Stimulated activated naive CD4-positive, alpha-beta T cell (primary cell): ENCODE measurements at places on chromosomes 3 and 15.

- DNase-seq = peak; percentile 44
These were observed 104.9 kb upstream of the ASB14 start for GRCh38 chr3:57397175-57398026.

DNA sequence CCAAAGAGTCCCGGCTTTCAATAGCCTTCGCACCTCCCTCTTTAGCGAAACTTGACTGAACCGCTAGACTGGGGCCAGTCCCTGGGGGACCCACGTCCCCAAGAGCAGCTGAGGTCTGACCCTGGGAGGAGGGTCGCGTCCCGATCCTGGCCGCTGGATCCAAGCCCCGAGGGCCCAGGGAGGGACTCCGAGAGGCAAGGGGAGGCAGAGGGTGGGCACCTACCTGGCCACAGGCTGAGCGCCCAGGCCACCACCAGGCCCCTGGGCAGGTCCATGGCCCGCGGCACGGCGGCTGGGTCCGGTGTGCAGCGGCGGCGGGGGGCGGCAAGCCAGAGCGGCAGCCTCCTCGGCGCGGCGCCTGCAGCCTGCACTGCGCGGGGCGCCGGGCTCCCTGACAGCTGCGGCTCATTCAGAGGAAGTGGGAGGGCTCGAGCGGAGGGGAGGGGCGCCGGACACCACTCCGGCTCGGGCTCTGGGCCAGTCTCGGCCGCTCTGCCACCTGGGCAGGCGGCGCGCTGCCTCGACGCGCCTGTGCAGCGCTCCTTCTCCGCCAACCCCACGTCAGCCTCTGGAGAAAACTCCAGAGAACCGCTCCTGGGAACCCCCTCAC is at the start of gene ITGA11:
Gene ITGA11 (minus strand): TSS at position 372 of the 610 bp plus-strand sequence. CDS start 97 bp downstream, at position 275.
- DNase-seq = no peak

DNA sequence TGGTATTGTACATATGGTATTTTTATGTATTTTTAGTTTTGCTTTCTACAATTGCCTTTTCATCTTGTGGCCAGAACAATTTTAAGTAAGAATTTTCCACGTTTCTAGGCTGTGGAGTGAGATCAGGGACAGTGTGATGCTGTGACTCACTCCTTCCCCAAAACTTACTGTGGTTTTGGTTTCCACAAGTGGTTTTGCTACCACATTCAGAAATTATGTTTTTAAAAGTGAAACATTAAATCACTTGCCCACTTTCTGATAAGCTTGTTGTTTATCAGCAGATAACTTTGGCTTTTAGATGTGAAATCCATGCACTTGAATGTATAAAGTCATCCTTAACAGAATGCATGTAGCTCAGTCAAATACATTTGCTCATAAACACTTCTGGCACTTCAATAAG is 192.2 kb upstream of the THRB start:
- no peak for DNase-seq

DNA sequence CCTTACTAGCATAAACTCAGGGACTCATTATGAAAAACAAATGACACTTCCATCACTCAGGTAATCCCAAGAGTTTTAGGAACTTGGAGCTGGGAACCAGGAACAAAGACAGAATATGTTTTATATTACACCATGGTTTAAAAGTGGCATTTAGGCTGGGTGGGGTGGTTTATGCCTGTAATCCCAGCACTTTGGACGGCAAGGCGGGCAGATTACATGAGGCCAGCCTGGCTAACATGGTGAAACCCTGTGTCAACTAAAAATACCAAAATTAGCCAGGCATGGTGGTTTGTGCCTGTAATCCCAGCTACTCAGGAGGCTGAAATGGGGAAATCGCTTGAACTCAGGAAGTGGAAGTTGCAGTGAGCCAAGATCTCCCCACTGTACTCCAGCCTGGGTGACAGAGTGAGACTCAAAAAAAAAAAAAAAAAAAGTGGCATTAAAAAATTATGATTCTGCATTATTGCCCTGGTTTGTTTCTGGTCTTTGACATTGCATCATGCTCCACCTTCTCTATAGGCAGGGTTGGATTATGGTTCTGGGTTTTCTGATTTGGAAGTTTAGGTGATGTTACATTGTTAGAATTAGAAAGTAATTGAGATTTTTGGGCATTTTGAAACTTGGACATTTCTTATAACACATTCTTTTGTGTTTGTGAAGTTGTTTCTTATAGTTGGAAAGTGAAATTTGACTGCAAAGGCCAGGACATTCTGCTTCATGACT is 19.0 kb downstream of the SQOR start:
- no peak for DNase-seq

DNA sequence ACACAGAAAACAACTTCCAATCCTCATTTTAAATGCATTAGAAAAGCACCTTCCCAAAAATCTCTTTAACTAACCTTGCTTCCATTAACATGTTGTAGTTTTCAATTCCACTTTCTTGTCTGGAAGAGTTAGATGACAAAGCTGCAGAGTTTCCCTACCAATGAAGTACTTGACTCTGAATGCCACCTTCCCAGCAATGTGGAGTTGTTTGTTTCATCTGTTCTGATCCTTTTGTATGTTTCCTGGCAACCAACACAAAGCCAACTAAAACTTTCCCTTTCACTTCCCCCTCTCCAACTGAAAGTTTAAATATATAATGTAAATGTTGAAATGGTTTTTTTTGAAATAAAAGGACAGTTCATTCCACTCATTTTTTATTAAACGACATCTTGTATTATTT is at the start of gene WDR49:
Gene WDR49 (minus strand): TSS at position 183 of the 400 bp plus-strand sequence. CDS start 517 bp downstream, outside the sequence.
- no peak for DNase-seq
